ENCODE measurements at places on chromosomes 16 and 17. TPM values are rescaled to one million over a fixed set of nuclear protein-coding genes. Genes with fewer than 3 reads are reported as not detected.

MYLK3 gene
- total RNA-seq = 0.41 TPM

OTOA gene
- total RNA-seq = not detected

TBC1D28 gene
- total RNA-seq = not detected

TMEM132E gene
- total RNA-seq = not detected

CCL8 gene
- not detected for total RNA-seq

PPL gene
- total RNA-seq = 0.27 TPM

ABI3 gene
- total RNA-seq = not detected

SGCA gene
- not detected for total RNA-seq

FOXN1 gene
- total RNA-seq = not detected

CFAP52 gene
- not detected for total RNA-seq

SYCE1L gene
- 3.3 TPM for total RNA-seq

SMURF2 gene
- 70.1 TPM for total RNA-seq

ADGRG1 gene
- total RNA-seq = 62.5 TPM

PPY gene
- not detected for total RNA-seq

RNF112 gene
- total RNA-seq = 0.26 TPM

GP2 gene
- not detected for total RNA-seq

CEMP1 gene
- not detected for total RNA-seq

LPCAT2 gene
- 33.8 TPM for total RNA-seq

IL17C gene
- 0.15 TPM for total RNA-seq

MYL4 gene
- not detected for total RNA-seq

SPATA22 gene
- total RNA-seq = not detected

CACNG3 gene
- total RNA-seq = not detected

MT4 gene
- not detected for total RNA-seq

DNAH17 gene
- 0.30 TPM for total RNA-seq

CBX2 gene
- total RNA-seq = 13.8 TPM

NLRP1 gene
- total RNA-seq = 12.6 TPM

TLCD1 gene
- total RNA-seq = 16.1 TPM

TBC1D26 gene
- not detected for total RNA-seq

CRISPLD2 gene
- 0.77 TPM for total RNA-seq

ITGB4 gene
- 56.9 TPM for total RNA-seq

NACA2 gene
- total RNA-seq = not detected

XAF1 gene
- total RNA-seq = 0.72 TPM

WFIKKN2 gene
- total RNA-seq = not detected

IL34 gene
- total RNA-seq = not detected

ZKSCAN2 gene
- 9.9 TPM for total RNA-seq

UNC45B gene
- not detected for total RNA-seq

FGF11 gene
- total RNA-seq = 0.98 TPM

ZNF594 gene
- 17.7 TPM for total RNA-seq

RNFT1 gene
- total RNA-seq = 14.5 TPM

SYT17 gene
- 2.8 TPM for total RNA-seq

TP53TG3B gene
- total RNA-seq = 1.5 TPM
